ENCODE measurements at places on chromosomes 16 and 17.

DNA sequence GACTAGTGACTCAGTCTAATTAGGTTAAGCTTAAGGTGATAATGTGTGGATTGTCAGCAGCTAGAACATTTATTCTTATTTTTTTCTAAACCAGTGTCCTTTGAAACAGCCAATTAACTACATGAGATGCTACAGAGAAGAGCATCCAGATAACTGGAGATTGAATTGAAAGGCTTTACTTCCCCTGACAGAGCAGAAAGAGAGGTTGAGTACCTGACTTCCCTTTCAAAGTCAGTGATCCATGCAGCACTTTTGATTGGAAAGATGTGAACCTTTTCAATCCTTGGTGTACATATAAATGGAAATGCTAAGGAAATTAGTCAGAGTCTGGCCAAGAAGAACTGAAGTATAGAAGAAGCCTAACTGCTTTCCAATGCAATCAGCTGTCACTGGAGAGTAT is 653.8 kb downstream of the CDH8 start:
- no peak for DNase-seq

DNA sequence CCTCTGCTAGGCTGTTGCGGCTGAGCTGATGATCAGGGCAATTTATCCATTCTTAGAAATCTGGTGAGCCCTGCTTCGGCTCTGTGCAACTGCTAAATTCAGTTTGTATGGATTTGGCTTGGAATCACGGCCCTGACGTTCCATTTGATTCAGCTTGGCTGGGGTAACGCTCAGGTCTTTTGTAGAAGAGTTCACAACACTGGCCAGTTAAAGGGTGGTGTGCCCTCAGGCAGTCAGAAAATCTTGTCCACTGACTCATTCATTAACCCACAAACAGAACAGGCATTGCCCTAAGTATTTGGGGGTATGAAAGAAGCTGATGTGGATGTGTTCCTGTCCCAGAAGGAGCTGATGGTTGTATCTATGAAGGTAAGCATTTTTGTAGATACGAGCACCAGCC is 53.9 kb downstream of the GNAO1 start:
- no peak for DNase-seq

DNA sequence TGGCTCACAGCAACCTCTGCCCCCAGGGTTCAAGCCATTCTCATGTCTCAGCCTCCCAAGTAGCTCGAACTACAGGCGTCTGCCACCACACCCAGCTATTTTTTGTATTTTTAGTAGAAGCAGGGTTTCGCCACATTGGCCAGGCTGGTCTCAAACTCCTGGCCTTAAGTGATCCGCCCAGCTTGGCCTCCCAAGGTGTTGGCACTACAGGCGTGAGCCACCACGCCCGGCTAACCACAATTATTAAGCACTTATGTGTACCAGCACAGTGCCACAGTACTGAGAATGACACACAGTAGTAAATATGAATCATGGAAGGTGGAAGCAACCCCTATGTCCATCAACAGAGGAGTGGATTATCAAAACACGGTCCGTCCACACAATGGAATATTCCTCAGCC is 49.8 kb downstream of the COTL1 start:
- no peak for DNase-seq

GRCh38 chr16:86946396-86946795 is 368.0 kb downstream of the FOXL1 start:
- no peak for DNase-seq

GRCh38 chr16:85782451-85782850 is 16.9 kb downstream of the EMC8 start:
- no peak for DNase-seq

GRCh38 chr17:77319211-77320043 is 178.7 kb downstream of the SEC14L1 start:
- peak; percentile 51 for DNase-seq
